ENCODE measurements at places on chromosomes 4 and X.

DNA sequence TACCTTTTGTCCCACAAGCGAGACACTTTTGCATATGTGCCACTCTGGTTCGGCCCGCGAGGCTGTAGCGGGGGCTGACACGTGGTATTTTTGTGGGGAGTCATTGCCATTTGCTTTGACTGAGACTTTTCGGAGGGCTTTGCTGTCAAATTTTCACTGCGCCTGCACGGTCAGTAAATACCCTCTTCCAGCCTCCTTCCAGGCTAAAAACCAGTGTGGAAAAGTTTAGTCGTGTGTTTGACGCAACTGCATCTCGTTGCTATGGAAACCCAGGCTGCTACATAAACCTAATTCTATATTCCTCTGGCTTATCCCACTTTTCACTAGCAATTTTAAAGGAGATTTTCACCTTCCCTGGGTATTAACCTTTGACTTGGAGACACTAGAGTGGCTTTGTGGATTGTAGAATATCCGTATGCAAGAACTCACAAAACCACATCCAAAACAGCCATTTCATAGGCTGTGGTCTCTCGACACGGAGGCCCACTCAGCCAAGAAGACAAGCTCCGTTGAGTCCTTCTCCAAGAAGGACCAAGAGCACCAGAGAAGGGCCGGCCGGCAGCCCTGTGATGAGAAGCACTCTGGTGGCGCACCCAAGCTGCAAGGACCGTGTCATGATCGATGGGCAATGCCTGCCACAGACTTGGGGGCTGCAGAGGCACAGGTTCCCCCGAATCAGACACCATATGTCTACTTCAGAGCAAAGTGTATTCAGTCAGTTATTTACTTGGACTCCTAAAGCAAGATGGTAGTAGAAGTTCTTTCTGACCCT is 38.4 kb upstream of the ENPP6 start:
- DNase-seq: no peak

GRCh38 chr4:148025981-148026380 is 294.1 kb downstream of the ARHGAP10 start:
- DNase-seq: no peak

DNA sequence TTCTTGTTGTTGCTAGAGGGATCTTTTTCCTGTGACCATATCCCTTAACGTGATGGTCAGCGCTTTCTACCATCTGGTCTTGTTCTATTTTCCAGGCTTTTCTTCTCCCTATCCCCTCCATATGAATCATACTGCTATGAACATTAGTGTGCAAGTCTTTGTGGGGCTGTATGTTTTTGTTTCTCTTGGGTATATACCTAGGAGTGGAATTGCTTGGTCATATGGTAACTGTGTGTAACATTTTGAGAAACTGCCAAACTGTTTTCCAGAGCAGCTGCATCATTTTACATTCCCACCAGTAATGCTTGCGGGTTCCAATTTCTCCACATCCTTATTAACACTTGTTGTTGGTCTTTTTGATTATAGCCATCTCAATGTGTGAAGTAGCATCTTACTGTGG is 121.4 kb downstream of the SPRY1 start:
- DNase-seq: no peak

GRCh38 chr4:54959651-54960116 is 165.7 kb downstream of the KDR start:
- no peak for DNase-seq

DNA sequence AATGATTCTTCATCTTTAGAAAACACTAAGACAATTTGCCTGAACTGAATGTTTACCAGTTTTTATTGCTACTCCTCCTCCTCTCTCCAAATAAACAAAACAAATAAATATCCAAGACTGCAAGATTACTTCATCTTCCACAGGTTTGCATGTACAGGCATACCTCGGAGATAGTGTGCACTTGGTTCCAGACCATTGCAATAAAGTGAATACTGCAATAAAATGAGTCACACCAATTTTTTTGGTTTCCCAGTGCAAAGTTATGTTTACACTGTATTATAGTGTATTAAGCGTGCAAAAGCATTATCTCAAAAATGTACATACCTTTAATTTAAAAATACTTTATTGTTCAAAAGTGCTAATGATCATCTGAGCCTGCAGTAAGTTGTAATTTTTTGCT is 53.3 kb downstream of the FBXL5 start:
- no peak for DNase-seq

DNA sequence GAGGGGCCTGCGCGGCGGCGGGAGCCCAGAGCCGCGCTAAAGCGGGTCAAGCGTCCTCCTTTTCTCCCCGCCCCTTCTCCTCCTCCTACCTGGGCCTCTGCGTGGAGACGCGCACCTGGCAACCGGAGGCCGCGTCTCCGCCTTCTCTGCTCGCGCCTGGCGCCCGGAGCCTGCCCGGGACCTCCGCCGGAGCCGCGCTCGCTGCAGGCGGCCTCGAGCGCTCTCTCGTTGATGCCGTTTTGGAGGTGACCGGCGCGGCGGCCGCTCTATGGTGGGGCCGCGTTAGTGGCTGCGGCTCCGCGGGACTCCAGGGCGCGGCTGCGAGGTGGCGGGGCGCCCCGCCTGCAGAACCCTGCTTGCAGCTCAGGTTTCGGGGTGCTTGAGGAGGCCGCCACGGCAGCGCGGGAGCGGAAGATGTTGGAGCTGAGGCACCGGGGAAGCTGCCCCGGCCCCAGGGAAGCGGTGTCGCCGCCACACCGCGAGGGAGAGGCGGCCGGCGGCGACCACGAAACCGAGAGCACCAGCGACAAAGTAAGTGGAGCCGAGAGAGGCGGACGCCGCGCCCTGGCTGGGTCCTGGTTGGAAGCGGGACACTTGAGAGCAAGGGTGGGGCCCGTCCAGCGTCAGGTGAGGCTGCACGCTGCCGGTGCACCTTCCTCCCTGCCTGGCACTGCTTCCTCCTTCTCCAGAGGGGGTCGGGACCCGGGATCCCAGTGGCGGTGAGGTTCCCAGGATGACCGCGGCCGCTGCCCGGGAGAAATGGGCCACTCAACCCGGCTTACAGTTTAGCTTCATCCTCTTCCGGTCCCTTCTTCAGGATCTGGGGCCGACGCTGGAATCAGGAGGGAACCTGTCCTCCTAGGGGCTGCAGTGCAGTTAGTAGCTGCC is at the start of gene CDS1:
Gene CDS1 (plus strand): TSS at position 140 of the 888 bp plus-strand sequence. CDS start 275 bp downstream, at position 415.
- no peak for DNase-seq

- DNase-seq: no peak
Measured at GRCh38 chr4:189121336-189121735, 819.3 kb upstream of the FRG1 start.

Data from kidney capillary endothelial cell (primary cell).